ENCODE measurements at places on chromosomes 1 and 21.

DNA sequence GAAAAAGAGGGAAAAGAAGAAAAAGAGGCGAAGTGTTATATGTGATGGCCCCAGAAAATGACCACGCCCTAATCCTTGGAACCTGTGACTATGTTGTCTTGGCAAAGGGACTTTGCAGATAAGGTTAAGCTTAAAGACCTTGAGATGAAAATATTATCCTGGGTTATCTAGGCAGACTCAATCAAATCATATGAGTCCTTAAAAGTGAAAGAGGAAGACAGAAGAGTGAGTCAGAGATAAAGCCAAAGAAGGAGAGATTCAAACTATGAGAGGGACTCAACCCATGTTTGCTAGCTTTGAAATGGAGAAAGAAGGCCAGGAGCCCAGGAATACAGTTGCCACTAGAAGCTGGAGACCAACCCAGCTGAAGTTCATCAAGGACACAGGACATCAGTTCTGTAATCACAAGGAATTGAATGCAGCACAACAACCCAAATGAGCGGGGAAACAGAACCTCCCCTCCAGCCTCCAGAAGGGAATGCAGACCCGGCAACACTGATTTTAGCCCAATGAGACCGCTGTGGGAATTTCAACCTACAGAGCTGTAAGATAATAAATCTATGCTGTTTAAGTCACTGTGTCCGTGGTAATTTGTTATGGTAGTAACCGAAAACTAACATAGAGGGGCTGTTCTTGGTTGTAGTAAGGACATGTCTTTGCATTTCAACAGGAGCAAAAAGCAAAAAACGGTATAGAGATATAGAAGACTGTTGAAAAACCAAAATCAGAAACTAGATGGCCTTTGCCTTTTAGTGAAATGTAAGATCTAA, 4.2 kb upstream of the RGS8 start:
- no peak for DNase-seq

DNA sequence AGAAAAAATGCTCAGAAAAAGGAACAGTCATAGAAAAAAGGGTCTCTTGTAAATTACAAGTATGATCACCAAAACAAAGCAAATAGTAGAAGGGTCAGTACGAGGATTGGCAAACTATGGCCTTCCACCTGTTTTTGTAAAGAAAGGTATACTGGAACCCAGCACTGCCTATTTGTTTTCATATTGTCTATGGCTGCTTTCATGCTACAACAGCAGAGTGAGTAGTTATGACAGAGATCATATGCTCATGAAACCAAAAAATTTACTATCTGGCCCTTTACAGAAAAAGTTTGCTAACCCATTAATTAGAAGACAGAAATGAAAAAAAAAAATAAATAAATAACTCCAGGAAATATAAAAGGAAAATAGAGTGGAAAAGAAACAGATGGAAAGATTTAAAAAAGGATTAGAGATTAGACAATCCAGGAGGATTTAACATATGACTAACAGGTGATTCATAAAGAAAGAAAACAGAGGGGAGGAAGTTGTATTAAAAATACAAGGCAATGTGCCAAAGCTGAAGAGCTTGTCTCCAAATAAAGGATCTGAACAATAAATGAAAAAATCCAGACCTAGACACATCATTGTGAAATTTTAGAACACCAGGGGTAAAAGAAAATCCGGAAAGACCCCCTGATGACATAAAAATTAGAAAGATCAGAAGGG, 108.5 kb upstream of the SERTAD4 start:
- DNase-seq = no peak

DNA sequence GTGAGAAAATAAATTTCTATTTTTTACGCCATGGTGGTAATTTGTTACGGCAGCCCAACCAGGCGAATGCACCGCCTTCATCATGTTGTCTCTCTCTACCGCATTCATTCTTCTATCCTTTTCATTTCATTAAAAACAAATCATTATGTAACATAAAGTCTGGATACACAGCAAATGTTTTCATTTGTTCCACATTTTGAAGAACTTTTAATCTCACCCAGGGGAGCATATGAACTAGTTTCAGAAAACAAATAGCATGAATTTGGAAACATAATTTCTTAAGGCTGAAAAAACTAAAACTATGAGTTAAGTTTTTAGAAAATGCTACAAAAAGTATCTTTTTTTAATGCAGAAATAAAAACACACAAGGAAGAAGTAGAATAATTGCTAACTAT, 11.2 kb upstream of the OR2B11 start:
- no peak for DNase-seq

GRCh38 chr1:46646844-46647243, 21.3 kb downstream of the ATPAF1 start:
- no peak for DNase-seq

GRCh38 chr1:84995484-84996334, 1.2 kb downstream of the MCOLN2 start:
- no peak for DNase-seq

DNA sequence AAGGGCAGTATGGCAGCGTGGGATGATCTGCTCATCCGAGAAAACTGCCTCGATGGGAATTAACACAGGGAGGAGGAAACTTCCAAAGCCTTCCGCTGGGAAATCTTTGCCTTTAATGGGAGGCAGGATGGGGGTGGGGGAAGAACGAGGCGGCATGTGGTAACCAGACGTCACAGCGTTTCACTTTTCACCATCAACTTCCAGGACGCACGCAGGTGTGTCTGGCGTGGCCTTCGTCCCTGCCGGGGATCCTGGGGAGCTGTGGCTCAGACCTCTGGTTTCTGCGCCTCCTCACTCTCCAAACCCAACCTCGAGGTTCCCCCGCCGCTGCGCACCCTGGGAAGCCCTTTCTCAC, 282 bp downstream of the RSPH1 start:
- no peak for DNase-seq

GRCh38 chr1:218878369-218878768, 295.3 kb upstream of the LYPLAL1 start:
- no peak for DNase-seq

- DNase-seq = no peak
These were observed 5.1 kb downstream of the BPNT1 start for GRCh38 chr1:220084460-220084859.

DNA sequence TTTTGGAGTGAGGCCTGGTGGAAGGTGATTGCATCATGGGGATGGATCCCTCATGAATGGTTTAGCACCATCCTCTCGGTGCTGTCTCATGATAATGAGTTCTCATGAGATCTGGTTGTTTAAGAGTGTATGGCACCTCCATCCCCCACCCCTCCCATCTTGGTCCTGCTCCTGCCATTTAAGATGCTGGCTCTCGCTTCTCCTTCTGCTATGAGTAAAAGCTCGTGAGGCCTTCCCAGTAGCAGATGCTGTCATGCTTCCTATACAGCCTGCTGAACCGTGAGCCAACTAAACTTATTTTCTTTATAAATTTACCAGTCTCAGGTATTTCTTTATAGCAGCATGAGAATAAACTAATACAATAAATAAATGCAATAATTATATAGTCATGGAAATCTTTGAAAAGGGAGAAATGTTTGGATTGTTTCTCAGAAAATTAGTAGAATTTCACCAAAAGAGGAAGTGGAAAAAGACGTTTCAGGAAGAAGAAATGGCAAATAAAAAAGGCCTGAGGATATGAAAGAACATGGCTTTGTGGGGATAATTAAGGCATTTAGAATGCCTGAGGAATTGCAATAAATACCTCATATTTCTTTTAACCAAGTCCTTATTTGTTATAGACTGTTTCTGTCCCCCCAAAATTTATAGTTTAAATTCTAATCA, 451.2 kb upstream of the ADGRL4 start:
- no peak for DNase-seq

DNA sequence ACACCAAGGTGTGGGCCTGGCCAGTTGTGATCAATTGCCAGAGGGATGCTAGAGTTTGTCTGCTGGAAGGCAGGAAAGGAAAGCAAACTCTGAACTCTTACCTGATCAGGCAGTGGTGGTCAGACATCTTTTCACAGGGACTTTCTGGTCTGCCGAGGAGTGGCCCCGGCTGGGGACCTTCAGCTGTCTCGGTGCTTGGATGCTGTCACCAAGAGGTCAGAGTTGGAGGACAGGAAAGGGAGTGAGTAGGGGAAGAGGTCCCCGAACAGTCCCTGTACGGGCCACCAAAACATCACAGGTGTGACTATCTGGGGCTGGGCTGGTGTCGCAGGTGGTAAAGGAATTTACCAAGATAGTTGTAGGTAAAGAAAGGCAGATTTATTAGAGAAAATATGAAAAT, 17.7 kb upstream of the METTL13 start:
- DNase-seq = no peak

- peak; percentile 34 for DNase-seq
These were observed at the start of gene MOB3C for GRCh38 chr1:46616277-46617107. MOB3C (minus strand) TSS chr1:46616811; CDS start chr1:46613321, 3,490 bp downstream.

GRCh38 chr1:3714284-3714741, 37.9 kb upstream of the CCDC27 start:
- no peak for DNase-seq

- DNase-seq = no peak
These were observed 154.5 kb downstream of the ACTL8 start for GRCh38 chr1:17909634-17910033.

GRCh38 chr1:151196292-151196800, 2.0 kb upstream of the PIP5K1A start:
- DNase-seq = no peak

- no peak for DNase-seq
These were observed 170.4 kb upstream of the NR5A2 start for GRCh38 chr1:199857108-199857507.

DNA sequence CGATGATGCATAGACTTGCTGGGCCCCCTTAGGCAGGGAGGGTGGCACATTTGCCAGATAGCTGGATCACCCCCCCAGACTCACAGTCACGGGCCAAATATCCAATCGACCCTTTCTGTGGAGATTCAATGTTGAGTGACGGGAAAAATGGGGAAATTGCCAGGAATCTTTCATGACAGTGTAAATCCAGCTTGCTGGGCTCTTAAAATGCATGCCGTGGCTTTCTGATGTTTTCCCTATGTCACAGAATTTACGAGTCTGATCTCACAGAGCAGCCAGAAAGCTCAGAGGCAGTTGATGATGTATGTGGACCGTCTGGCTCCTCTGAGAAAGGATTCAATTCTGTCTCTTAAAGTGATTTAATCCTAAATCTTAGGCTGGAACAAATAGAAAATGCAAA, 150.1 kb upstream of the ZNF644 start:
- DNase-seq = no peak

GRCh38 chr1:60809204-60809980, 273.0 kb upstream of the NFIA start:
- DNase-seq = no peak

- DNase-seq = no peak
These were observed 18.9 kb downstream of the METTL13 start for GRCh38 chr1:171800342-171800741.

DNA sequence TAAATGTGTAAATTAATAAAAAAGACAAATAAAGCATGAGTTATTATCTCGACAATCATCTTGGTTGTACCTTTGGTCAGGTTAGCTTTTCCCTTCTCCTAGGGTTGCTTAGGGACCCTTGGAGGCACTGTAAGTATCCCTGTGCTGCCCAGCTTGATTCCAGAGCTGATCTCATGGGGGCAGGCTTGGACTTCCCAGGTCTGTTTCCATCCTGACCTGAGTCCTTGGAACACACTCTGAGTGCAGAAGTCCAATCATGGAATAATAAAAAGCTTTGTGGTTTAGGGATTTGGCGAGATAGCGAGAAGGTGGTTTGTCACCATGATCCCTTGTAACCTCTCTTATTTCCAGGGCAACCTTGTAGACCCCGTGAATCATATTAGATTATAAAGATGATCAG, 18.7 kb upstream of the PAPPA2 start:
- DNase-seq = no peak

GRCh38 chr1:3188150-3188971, 119.4 kb downstream of the PRDM16 start:
- no peak for DNase-seq

DNA sequence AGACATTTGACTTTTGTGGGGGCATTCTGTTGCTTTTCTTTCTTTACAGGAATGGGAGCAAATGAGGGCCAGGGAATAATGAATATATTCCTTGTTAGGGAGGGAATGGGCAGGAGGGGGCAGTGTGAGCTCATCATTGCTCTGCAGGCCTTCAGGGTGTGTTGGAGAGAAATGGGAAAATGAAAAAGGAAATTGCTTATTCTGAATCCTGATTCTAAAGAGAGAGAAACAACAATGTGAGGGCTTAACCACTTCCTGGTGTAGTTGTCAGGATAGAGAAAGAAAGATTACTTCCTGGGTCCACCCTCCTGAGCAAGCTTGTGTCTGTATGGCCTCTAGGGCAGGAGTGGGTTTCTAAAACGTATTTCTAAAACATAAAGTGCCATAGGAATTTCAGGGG, 28.3 kb downstream of the VANGL2 start:
- DNase-seq = no peak

GRCh38 chr1:229102741-229103391, 168.0 kb upstream of the RAB4A start:
- no peak for DNase-seq

DNA sequence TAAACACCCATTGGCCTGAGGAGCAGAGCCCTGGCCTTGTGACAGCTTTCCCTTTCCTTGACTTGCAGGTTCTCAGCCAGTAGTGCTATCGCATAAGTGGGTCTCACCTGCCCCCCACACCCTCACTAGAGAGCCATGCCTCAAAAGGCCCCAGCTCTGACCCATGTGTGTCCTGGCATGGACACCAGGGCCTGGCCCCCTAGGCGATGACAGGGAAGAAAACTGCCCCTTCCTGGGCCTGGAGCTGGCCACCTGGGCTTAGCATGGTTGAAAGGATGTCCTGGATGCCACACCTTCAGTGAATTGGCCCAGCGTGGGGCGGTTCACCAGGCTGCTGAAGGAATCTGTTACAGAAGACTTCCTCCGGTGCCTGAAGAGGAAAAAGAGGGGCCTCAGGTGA, 18.5 kb downstream of the TTC39A start:
- DNase-seq = no peak

- DNase-seq = no peak
These were observed 18.7 kb upstream of the PODN start for GRCh38 chr1:53043271-53043670.

- no peak for DNase-seq
These were observed 473.3 kb upstream of the PLXNA2 start for GRCh38 chr1:208717525-208717924.

- no peak for DNase-seq
These were observed 1.0 kb downstream of the ZNF496 start for GRCh38 chr1:247330548-247331171.

DNA sequence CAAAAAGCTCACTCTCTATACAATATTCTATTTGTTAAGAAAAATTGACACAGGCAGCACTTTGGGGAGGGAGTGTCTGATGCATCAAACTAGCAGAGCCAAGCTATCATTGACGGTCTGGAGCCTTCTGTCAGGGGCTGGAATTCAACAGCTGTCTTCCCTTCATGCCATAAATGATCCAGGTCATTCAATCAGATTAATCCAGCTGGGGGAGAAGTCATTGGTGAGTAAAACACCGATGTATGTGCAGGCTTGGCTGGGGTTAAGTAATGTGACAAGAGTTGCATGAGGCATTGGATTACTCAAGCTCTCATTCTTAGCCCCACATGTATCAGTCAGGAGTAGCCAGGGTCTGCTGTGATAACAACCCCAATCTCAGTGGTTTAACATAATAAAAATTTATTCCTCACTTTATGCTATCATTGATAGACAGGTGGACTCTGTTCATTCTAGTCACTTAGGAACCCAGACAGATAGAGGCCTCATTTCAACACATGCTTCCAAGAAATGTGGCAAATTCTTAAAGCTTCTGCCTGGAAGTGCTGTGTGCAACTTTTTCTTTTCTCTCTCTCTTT, 118.1 kb upstream of the GADD45A start:
- DNase-seq = no peak

GRCh38 chr1:100051401-100051800, 81.3 kb downstream of the SASS6 start:
- DNase-seq = no peak

- no peak for DNase-seq
These were observed 6.5 kb downstream of the URB1 start for GRCh38 chr21:32386195-32386870.

Data from stimulated activated CD8-positive, alpha-beta memory T cell treated with anti-CD3 and anti-CD28 coated beads, Interleukin-4, amount 100 ng/mL, for 1 hour (primary cell).